Karpas-422 (cell line): ENCODE measurements at places on chromosomes 1 and 21. TPM values are rescaled to one million over a fixed set of nuclear protein-coding genes. Genes with fewer than 3 reads are reported as not detected.
A peak's percentile ranks its signal among the peaks of the same experiment; 100 is the strongest.

- DNase-seq, result peak; percentile 69
Measured at GRCh38 chr1:206739411-206740076, 31.0 kb upstream of the IL19 start.

- no peak for DNase-seq
Measured at GRCh38 chr1:40270152-40270834, 12.3 kb downstream of the ZMPSTE24 start.

DNA sequence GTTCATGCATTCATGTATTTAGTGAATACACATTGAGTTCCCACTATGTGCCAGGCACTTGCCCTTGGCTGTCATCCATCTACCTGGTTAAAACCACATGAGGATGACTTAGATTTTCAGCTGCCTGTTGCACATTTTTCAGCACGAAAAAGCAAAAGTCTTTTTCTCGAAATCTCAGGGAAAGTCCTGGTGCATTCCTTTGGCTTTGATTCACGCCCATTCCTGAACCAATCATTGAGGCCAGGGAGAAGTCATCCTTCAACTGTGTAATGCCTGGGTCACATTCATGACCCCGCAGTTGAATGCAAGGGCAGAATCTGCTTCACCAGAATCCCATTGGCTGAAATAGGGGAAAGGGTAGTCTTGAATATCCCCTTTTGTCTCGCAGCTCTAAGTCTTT, 84.4 kb downstream of the RNF220 start:
- DNase-seq, result no peak

GRCh38 chr1:30881319-30882181, 27.0 kb downstream of the SDC3 start:
- peak; percentile 89 for DNase-seq

DNA sequence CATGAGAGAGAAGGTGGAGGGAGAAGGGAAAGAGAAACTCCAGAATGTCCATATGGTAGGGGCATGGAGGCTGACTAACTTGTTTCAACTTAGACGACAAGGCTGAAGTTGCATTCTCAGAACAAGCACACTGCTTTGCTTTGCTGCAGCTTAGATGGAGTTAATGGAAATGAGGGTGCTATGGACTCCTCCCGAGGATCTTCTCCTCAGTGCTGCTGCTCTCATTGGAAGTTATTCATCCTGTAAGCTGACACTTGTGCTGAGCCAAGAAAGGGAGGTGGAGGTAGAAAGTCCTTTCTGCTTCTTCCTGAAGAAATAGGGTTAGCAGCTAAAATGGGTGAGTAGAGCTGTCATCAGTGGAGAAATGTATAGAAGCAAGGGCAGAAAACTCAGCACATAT, 215.3 kb downstream of the SEC16B start:
- no peak for DNase-seq

GRCh38 chr1:51642739-51643142, 25.8 kb downstream of the OSBPL9 start:
- DNase-seq, result no peak

DNA sequence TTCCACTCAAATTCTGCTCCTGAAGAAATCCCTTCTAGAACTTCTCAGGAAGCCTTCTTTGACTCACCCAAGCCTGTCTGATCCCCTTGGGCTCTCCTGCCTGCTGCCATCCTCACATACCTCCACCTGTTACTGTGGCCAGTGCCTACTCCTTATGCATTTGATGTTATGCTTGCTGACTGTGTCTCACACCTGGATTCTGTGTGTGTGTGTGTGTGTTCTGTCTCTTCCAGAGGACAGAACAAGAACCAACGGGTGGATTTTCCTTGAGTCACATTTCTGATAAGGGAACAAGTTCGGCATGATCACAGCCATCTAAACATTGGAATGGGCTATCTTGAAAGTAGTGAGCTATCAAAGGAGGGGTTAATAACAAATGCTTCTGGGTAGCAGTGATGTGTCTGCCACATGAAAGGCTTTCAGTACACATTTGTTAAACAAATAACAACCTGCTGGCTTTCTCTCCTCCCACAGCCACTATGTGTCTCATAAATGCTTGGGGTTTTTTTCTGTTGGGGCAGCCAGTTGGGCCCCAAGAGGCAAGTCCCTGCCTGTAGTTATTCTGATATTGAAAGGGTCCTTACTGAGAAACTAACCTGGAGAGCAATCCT, 8.9 kb upstream of the GPR37L1 start:
- no peak for DNase-seq

DNA sequence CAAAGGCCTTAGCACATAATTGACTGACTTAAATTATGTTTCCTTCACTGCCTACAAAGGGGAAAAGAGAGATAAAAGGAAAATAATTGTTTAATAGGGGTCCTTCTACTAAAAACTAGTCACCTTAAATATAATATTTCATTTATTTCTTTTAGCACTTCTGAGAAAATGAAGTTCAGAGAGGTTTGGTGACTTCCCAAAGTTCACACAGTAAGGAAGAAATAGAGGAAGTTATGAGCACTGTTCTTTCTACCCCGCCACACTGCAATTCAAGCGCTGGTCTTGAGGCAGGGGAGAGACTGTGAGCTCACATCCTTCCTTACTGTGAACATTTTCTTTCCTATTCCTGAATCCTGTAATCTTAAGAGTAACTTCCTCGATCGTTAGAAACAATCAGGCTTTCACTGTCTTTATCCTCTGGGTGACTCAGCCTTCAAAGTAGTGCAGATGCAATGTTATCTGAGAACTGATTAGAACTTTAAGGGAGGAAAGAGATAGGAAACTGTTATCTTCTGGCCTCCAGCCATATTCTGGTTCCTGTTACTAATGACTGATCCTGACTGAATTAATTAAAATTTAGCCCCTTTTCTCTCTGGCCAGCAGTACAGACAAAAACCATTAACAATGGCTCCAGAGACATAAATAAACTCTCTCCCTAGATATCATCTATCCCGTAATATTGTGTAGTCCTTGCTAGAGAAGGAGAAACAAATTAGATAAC, 6.8 kb downstream of the RGS5 start:
- DNase-seq, result no peak

DNA sequence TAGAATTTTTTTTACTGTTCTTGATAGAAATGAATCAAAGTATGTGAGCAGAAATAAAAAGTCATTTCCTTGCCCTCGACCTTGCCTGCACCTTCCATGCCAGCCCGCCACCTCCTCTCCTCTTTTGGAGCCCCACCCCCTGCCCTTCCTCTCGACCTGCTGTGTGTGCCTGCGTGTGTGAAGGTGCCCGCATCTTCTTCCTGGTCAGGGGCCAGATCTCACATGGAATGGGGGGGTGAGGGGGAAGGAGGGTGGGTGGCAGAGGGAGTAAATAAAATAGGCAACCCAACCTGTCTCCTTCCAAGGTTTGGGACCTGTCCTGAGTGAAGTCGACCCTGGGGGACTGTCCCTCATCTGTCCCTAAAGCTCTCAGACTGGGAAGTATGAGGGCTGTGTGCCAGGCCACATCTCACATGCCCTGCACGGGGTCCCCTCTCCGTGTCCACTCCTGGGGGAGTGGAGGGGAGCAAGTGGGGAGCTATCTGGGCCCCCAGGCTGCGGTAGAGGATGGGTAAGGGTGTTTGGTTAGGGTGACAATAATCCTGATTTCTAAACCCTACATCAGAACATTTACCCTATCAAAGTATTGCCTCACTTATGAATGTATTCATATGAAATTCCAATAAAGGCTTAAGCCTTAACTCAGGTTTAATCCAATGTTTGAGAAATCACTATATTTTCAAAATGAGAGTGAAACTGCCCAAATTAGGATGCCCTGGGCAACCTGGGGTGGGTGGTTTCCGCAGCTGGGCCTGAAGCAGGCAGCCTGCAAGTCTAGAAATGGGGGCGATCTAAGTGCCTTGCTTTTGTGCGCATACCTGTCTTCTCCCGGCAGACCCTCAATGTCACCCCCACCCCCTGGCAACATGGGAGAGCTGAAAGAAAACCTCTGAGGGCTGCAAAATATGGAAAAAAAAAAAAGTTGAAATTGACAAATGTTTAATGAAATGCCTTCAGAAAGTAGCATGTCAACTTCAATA, 15.4 kb downstream of the AMPD2 start:
- DNase-seq, result no peak

DNA sequence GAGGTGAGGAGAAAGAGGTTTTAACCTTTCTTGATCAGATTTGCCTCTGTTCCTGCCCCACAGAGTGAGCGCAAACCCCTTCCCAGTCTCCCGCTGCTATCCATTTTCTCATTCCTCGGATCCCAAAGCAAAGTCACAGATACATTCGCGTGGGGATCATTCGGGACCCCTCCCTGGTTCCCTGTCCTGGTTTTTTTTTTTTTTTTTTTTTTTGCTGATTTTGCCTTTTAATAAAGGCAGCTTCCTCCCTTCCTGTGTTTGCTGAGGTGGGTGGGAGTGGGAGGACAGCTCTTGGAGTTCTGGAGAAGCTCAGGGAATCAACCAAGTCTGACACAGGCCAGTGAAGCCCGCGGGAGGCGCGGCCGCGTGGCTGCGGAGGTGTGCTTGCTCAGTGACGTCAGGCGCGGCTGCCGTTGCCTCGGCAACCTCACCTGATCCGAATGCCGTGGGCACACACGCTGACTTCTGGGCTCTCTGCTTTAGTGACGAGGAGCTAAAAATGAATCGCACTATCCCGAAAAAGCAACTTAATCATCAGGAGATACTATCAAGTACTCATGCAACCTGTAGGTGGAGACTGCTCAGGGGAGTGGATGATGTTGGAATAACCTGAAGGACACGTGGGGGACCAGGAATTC, 106.4 kb downstream of the TBX19 start:
- DNase-seq, result no peak

GRCh38 chr1:168822911-168823310, 93.9 kb upstream of the DPT start:
- no peak for DNase-seq

The FOXD2 gene
- 0.07 and 0.51 TPM in 2 replicates for total RNA-seq

The CFAP141 gene
- total RNA-seq, result not detected in 2 replicates

DNA sequence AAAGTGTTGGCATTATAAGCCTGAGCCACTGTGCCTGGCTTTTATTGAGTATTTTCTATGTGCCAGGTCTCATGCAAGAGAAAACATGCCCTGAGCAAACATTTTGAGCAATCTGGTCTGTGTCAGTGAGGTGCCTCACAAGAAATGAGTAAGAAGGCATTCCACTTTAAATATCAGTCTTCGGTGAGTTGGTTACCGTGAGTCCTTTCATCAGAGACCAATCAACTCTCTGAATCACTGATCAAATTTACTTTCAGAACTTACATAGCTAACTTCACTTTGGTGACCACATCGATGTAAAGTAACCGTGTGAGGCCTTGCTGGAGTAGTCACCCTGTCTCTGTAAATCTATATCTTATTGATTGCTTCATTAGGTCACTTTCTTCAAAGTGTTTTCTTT, 14.3 kb upstream of the DDX59 start:
- no peak for DNase-seq

The DNTTIP2 gene
- 25.8 and 61.9 TPM in 2 replicates for total RNA-seq

- DNase-seq, result peak; percentile 60
Measured at GRCh38 chr1:217115404-217116380, 392.5 kb upstream of the ESRRG start.

GRCh38 chr1:3598051-3598491, 13.2 kb downstream of the MEGF6 start:
- DNase-seq, result no peak

DNA sequence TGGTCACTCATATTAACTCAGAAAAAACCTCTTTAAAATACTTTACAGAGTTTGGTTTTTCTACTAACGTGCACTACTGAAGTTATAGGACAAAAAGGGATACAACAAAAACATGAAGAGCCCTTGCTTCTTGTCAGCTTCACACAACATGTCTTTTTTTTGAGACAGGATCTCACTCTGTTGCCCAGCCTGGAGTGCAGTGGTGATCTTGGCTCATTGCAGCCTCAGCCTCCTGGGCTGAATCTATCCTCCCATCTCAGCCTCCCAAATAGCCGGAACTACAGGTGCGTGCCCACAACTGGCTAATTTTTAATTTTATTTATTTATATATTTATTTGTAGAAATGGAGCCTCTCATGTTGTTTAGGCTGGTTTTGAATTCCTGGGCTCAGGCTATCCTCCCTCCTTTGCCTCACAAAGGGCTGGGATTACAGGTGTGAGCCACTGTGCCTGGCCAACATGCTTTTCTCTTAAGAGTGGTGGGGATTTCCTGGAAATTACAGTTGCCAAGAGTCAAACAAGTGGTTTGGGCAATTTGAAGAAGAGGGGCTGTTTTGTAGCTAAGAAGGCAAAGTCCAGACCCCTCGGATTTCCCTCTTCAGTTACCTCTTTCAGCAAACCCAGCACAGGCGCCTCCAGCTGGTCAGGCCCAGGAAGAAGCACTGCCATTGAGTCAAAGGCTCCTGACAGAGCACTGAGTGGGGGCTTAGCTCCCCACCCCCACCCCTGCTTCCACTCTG, 6.4 kb upstream of the SMPDL3B start:
- DNase-seq, result peak; percentile 60

DNA sequence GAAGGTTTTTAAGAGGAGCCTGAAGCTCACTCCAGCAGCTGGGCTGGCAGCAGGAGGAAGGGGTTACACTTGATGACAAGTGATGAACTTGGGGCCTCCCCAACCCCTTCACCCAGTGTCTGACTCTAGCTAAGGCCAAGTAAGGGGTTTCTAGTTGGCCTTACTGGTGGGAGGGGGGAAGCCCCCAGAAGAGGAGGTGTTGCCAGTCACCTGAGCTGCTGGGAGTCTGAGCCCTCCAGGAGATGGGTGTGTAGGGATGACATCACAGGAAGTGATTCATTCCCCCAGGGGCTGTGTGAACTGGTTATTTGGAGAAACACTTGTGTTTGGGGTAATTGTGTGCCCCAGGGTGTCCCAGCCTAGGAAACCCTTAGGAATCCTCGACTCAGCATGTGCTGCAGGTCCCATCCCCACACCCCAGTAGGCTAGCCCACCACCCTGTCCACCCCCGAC, 3.1 kb downstream of the PADI1 start:
- DNase-seq, result peak; percentile 70

The TACSTD2 gene
- total RNA-seq, result not detected in 2 replicates

DNA sequence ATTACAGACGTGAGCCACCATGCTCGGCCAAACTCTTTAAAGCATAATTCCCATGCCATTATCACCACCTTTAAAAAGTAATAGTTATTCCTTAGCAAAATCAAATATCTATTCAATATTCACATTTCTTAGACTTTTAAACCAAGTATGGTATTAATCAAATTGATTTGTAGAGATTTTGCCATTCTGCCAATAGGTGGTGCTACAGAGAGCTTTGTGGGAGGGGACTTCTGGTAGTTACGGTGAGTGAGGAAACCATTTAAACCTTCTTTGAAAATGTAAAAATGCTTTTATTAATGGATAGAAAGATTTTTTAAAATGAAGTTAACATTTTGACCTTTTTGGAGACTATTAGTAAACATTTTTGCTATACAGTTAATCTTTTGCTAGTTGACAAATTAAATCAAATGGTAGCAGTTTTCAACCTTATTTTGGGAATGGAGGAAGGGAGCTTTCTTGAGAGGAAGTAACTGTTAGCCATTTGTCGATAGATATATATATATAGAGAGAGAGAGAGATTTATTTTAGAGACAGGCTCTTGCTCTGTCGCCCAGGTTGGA, 19.3 kb downstream of the IARS2 start:
- peak; percentile 83 for DNase-seq

The EPHA2 gene
- not detected in 2 replicates for total RNA-seq
